Kidney epithelial cell (primary cell): ENCODE measurements at places on chromosomes 1 and 21. TPM values are rescaled to one million over a fixed set of nuclear protein-coding genes. Genes with fewer than 3 reads are reported as not detected.

The OPTC gene
- total RNA-seq, result not detected in 2 replicates

The AGO4 gene
- 14.0 and 14.2 TPM in 2 replicates for total RNA-seq

The DUSP12 gene
- total RNA-seq, result 48.0 and 49.7 TPM in 2 replicates

The PTTG1IP gene
- 538 and 561 TPM in 2 replicates for total RNA-seq

The ANKRD45 gene
- 0.55 and 0.67 TPM in 2 replicates for total RNA-seq

The EPRS1 gene
- total RNA-seq, result 100.0 and 113 TPM in 2 replicates
